CD4-positive, alpha-beta T cell treated with Interleukin-15 for 4 hours (primary cell): ENCODE measurements at places on chromosomes 6 and 20.

DNA sequence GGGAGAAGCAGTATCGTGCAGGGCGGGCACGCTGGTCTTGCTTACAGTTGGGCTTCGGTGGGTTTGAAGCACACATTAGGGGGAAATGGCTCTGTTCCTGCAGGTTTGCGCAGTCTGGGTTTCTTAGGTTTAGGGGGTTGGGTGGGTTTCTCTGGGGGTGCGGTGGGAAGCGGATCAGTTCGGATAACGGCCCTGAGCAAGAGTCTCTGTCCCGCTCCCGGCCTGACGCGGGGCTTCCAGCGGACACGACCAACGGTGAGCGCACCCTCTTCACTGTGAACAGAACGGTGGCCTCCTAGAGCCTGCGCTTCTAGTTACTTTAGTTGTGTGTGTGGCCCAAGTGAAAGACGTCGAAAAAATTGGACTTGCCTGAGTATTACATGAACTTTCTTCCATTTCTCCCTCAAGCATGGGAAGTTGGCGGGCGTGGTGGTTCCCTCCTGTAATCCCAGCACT, 635 bp upstream of the ELOVL2 start:
- no peak for DNase-seq

- no peak for DNase-seq
These were observed 6.4 kb upstream of the TRIM40 start for GRCh38 chr6:30129265-30130178.

DNA sequence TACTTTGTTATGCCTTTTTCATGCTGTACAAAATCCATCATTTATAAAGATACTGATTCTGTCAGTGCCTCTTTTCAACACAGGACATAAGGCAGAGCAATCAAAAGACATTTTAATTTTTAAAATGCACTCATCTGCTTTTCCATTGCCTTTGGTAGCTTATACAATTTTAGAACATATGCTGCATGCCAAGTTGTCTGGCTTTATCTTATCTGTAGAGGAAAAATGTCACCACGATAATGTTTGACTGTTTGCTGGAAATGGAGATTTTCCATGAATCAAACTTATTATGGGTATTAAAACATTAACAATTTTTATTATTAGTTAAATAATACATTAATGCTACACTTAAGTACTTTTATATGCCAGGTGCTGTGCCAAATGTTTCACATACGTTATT, 50.5 kb downstream of the NKAIN2 start:
- no peak for DNase-seq

DNA sequence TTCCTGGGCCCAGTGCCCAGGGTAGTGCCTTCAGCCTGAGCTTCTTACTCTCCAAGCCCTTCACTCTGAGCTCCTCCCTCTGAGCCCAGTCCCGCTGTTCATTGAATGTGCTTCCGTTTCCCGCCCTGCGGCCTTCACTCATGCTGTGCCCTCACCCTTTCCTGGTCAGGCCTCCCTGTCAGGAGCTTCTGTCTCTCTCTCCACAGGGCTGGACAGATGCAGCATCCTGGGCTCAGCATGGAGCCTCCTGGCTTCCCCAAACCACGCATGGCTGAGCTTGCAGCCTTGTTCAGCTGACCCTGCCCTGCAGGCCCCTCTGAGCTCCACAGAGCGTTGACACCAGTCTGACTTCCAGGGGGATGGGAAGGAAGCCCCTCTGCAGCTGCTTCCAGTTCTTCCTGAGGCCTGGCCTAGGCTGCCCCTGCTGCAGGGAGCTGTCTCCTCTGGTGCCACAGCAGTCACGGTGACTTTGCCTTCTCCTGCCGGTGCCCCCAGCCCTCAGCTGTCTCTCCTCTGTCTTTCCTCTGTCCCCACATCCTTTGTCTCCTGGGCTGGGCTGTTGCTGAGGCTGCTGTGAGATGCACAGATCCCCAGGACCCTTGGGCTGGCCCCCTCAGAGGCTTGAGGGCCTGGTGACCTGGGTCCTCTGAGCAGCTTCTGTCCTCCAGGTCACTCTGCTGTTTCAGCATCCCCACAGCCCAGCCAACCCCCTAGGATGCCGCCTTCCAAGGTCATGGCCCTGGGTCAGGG, 7.9 kb upstream of the MYT1 start:
- no peak for DNase-seq

DNA sequence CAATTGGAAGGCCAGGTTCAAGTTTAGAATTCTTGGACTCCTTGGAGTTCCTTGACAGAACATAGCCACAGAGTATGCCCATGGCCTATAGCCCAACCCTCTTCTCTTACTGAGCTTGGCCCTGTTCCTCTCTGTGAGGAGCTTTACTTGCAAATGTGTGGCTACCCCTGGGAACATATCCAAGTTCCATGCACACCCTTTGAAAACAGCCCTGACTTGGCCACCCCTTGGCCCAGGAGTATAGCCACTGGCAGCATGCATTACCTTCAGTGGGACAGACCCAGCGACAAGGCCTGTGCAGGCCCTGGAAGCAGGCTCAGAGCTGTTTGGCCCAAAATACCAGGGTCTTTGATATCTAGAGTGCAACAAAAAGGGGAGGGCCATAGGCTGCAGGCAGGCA, 19.5 kb upstream of the MAS1 start:
- no peak for DNase-seq

DNA sequence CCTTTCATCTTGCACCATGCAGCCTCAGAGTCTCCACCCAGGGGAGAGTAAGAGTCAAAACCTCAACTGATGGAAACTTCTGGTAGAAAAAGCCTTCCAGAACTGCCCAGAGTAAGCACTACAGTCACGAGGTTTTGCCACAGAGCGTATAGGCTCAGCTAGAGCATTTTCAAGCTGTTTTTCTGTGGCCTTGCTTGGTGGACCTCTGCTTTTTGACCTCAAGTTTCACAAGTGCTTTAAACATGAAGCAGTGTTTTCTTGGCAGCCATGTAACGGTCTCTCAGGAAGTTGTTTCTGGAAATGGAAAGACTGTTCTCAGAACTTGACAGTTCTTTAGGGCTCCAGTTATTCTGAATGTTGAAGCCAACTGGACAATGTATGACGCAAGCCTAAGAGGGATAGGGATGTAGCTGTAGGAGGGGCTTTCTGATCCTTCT, 146.5 kb downstream of the ZDHHC14 start:
- no peak for DNase-seq

- peak; percentile 46 for DNase-seq
These were observed 26.7 kb downstream of the IYD start for GRCh38 chr6:150395388-150396009.

GRCh38 chr6:159533016-159533415, 160.0 kb downstream of the SOD2 start:
- DNase-seq, result no peak

GRCh38 chr20:19161336-19161735, 51.1 kb upstream of the SLC24A3 start:
- DNase-seq, result no peak

DNA sequence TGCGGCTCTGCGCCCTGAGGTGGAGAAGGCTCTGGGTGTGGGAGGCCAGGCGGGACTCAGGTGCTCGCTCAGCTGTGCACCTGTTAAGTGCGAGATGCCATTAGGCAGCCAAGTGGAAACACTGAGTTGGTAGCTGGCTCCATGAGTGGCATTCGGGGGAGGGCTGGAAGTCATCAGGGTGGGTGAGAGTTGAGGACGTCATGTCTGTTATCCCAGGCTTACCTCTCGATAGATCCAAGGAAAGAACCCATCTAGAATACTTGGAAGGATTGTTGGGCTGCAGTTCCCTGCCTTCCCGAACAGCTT, 41.3 kb downstream of the TAF8 start:
- DNase-seq, result no peak

DNA sequence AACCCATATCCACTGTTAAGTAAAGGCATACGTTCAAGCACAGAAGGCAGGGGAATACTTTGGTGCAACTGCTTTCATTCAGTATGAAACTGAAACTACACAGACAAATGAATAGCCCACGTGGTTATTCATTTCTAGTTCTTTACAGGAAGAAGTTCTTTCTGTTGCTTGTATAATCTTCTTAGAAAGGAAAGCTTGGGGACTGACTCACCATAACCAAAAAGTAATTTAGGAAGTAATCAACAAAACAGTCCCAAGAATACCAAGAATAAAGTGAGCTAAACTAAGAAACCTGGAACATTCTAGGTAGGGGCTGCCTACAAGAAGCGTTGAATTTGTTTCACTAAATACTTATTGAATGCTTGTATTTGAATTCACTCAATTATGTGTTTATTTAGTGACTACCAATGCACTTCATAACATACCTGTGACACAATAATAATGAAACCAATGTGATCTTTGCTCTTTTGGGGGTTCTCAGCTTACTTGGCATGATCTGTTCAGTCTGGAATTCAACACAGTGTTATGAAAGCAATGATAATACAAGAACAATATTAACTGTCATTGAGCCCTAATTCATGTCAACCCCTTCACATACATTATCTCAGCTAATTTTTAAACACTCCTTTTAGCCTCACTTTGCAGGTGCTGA, 25.1 kb upstream of the KIAA0408 start:
- DNase-seq, result peak; percentile 59

GRCh38 chr20:22001886-22002285, 296.4 kb downstream of the PAX1 start:
- no peak for DNase-seq

DNA sequence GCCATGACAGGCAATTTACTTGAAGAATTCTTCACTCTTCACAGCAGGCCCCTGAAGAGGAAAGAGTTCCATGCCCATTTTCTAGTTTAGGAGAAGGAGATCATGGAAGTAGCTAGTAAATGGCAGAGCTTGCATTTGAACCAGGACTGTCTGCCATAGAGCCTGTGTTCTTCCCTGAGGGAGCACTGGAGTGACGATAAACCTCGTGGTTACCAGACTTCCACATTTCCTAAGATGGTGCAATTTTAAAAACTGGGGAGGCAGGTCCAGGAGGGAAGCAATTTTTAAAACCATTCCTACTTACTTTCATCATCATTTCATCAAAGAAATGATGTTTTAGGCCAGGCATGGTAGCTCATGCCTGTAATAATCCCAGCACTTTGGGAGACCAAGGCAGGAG, 36.8 kb downstream of the STK35 start:
- no peak for DNase-seq

DNA sequence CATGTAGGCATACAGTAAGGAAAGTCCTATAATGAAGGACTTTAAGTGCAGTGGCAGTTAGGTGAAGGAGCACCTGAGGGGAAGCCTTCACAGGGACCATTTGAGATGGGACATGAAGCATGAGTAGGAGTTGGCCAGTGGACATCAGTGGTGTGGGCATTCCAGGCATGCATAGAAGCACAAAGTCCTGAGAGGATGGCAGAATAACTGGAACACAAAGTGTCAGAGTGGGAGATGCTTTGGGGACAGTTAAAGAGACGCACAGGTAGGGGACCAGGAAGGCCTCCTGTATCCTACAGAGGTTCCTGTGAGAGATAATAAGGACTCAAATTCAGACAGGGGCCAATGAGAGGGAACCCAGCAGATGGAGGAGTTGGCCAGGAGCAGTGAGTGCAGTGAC, 26.4 kb upstream of the EFHC1 start:
- no peak for DNase-seq

GRCh38 chr6:101294676-101295075, 98.8 kb upstream of the GRIK2 start:
- DNase-seq, result no peak

DNA sequence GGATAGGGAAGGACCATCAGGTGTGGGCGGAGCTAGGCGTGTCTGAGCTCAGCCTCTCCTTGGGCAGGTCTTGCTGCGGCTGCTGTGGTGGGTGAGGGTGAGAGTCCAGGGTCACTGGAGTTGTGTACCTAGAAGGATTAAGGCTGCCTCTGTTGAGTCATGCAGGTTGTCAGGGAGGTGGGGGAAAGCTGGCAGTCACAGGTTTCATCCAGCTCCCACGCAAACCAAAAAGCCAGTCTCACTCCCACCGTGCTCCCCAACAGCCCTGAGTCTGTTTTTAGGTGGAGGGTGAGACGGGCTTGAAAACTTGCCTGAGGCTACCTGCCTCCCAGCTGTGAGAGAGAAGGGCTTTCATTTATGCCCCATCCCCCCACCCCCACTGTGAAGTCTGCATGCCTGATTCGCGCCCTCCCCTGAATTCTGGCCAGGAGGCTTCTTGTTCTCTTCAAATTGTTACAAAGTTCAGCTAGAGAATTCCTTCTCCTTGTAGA, 161.5 kb downstream of the MYLK4 start:
- no peak for DNase-seq

DNA sequence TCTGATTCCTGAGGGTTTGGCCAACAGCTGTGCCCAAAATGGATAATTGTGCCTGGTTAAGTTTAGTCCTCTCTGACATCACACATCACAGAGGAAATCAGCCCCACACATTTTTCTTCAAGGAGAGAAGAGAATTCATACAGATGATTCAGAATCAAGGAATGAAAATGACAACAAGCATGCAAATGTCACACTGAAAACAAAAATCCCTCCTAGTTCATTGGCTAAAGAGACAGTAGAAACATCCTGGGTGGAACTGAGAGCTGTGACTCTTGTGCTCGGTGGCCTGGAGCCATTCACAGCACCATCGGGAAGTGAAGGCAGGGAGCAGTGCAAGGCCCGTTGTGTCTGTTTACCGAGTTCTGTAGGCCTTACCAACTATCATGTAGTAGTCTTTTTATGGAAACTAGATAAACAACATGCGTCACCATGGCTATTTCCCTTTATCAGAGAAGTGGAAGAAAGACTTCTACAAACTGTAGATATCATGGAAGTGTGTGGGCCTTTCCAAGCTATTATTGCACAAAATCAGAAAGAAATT, 81.7 kb upstream of the TENT5A start:
- DNase-seq, result no peak

- no peak for DNase-seq
These were observed 80.3 kb downstream of the CTNNBL1 start for GRCh38 chr20:37774156-37774555.

GRCh38 chr20:25072226-25072811, 9.6 kb downstream of the VSX1 start:
- no peak for DNase-seq

DNA sequence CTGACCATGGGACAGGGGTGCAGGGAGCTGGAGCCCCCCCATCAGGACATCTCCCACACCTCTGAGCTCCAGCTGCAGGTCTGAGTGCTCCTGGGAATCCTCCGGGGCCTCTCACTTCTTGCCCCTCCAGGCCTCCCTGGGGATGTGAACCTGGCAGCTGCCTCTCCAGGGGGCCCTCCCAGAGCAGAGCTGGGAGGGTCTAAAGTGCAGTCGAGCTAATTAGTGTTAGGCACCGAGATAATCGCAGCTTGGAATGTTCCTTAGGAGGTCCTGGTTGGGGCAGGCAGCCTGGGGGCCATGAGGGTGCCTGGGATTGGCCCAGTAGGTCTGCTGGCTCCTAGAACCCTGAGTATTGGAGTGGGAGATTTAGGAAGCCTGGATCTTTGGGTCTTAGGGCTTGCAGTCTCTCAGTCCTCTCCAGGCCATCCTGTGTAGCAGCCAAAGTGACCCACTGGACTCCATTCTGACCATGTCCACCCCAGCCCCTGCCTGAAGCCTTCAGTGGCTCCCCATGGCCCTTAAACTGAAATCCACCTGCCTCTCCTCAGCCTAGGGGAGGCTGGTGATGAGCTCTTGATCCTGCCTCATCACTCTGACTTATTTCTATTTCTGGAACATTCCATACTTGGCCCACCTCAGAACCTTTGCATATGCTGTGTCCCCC, 26.0 kb downstream of the CEBPB start:
- DNase-seq, result no peak

DNA sequence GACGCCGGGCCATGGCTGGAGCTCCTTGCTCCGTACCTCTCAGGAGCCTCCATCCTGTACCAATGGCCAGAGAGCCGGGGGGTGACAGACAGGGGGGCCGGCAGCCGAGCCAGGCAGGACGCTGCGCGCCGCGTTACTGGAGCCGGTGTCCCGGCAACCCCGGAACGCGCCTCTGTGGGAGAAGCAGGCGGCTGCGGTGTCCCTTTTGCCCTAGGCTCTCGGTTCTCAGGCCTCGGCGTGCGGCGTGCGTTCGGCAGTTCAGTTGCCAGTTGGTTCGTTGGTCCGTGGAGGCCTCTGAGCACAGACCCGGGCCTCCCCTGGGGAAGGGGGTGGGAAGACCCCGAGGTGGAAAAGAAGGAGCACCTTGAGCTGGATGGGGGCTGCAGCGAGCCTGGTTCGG, at the start of gene SPATS1:
SPATS1 (plus strand) TSS at position 162 of the 400 bp plus-strand sequence. CDS start 446 bp downstream, outside the sequence.
- DNase-seq, result no peak
